ENCODE measurements at places on chromosomes 4 and X.

- peak; percentile 14 for DNase-seq
Measured at GRCh38 chr4:37825968-37826294, 555 bp upstream of the PGM2 start.

- no peak for DNase-seq
Measured at GRCh38 chrX:14896273-14896672, 23.1 kb downstream of the MOSPD2 start.

DNA sequence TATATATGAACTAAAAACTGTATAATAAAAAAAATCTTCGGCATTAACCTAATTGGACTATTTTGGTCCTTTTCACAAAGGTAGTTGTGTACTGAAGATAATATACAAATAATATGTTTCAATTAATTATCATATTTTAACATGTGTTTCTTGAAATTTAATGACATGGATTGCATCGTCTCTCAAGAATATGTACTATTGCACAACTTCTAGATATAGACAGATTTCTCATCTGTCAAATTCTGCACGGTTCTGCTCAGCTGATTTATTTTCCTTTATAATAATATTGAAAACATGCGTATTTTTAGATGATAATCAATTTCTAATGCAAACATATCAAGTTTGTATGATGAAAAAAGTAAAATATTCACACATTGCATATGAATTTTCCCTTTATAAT lies 498.7 kb upstream of the PABPC4L start:
- DNase-seq, result no peak

- no peak for DNase-seq
Measured at GRCh38 chr4:155106629-155107028, 101.8 kb upstream of the NPY2R start.

DNA sequence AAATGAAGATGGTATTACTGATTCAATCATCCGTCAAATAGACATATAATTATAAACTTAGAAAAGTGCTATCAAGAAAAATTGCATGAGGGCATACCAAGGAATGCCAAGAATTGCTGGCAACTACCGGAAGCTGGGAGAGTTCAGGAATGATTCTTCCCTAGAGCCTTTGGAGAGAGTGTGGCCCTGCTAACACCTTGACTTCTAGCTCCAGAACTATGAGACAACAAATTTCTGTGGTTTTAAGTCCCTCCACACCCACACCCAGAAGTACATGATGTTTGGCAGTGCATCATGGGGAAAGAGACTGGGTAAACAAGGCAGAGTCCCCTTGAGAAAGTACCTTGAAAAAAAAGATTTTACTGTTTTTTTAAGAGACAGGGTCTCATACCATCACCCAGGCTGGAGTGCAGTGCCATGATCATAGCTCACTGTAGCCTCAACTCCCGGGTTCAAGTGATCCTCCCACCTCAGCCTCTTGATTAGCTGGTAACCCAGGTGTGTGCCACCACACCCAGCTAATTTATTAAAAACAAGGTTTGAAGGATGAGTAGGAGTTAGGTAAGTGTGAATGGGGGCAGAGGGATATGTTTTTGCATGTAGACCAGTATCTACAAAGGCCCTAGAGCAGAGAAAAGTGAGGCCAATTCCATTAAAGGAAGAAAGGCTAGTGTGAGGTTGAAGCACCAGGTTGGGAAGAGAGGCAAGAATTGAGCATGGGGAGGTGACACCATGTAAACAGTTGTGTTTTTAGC lies 53.1 kb downstream of the GSX2 start:
- DNase-seq, result no peak

- no peak for DNase-seq
Measured at GRCh38 chrX:153816831-153817690, 13.3 kb downstream of the PDZD4 start.

- no peak for DNase-seq
Measured at GRCh38 chrX:145003443-145003842, 243.9 kb upstream of the SPANXN1 start.

DNA sequence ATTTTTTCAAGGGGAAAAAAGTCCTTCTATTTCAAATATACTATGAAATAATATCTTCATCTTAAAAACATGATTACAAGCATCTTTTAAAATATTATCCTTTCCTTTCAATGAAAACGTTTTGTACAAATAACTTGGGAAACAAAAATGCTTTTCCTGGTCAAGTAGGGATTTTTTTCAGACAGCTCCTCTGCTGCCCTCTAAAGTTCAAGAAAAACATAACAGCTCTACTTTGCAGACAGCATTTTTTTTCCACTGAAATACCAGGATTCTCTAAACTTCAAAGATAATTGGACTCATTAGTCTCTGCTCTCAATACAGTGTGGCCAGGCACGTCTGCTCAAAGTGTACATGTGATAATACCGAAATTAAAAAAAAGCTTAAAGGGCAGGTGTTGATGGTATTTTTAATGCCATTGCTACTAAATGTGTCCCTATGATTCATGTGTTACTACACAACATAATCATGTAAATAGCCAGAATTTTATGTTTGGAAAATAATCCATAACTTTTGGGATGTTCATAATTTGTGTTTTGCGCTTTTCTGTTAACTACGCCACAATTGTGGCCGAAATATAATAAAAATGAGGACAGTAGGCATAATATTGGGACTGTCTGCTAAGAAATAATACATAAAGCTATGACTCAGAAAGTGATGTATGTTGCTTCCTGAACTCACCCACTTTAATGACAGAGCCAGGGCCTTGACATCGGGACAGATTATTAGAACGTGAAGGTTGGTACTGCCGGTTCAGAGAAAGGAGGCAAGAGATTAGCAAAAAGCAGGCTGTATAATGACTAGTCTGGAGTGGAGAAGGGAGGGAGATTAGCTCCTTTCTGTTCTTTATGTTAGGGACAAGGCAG lies 478.9 kb downstream of the KCNIP4 start:
- no peak for DNase-seq

- DNase-seq, result no peak
Measured at GRCh38 chr4:168588916-168589531, 92.2 kb downstream of the PALLD start.

DNA sequence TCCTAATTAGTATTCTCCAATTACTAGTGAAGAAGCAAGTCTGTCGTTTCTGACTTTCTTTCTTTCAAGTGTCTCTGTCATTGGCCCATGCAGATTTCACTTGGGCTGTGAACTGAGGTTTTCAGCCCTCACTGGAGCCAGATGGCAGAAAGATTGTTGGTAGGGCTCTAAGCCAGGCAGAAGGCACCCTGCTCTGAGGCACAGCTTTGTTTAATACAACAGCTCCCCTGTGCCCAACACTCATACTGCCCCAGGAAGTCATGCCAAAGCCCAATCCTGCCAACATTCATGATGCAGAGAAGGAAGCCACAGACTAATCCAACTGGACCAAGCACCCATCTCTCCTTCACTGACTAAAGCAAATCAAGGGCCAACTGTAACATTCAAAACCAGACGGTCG lies 117.1 kb upstream of the FRG1 start:
- DNase-seq, result no peak

DNA sequence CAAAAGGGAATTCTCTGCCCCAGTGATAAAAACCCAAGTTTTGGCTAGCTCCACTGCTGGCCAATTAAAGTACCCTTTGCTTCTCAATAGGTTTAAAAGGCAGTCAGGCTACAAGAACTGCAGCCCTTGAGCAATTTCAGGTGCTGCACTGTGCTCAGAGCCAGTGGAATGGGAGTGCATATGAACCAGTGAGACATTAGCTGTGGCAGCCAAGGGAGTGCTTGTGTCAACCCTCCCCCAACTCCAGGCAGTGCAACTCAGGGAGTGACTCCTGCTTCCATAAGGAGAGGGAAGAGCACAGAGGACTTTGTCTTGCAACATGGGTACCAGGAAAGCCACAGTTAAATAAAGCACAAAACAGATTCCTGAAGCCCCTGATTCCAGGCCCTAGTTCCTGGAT lies 61.6 kb upstream of the VAMP7 start:
- no peak for DNase-seq

- no peak for DNase-seq
Measured at GRCh38 chr4:25310066-25310802, 2.3 kb upstream of the ZCCHC4 start.

DNA sequence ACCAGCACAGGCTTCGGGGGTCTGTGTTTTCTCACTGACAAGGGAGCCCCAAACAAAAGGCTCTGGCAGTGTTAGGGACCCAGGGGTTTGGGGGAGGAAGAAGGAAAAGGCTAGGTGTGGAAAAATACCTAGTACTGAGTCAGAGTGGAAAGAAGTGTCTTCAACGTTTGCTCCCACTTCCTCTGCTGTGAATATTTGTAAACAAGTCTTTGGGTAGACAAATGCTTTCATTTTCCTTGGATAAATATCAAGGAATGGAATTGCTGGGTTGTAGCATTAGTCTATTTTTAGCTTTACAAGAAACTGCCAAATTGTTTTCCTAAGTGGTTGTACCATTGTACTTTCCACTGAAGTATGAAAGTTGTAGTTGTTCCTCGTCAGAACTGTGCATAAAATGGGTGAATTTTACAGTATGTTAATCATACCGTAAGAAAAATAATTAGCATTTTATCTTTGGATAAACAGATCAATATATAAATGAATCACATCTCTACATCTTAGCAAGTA lies 17.4 kb downstream of the COL4A5 start:
- DNase-seq, result no peak

GRCh38 chr4:145865274-145865941 lies 73.2 kb downstream of the ZNF827 start:
- DNase-seq, result no peak

DNA sequence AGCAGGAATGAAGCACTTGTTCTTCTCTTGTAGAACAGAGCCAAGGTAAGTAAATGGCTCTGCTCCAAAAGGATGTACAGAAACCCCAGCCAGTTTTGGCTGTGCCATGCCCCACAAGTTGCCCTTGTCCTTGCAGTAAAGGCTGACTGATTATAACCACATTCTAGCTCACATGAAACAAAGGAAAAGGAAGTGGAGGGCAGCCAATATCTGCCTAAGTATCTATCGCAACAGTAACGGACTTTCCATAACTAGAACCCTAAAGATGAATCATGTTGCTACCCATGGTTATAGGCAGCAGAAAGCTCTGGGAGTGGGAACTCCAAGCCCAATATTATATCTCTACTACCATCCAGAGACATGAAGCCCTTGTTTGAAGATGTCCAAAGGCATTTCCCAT lies 95.7 kb downstream of the COMMD8 start:
- DNase-seq, result no peak

GRCh38 chr4:95985791-95986550 lies 146.1 kb downstream of the PDHA2 start:
- no peak for DNase-seq

DNA sequence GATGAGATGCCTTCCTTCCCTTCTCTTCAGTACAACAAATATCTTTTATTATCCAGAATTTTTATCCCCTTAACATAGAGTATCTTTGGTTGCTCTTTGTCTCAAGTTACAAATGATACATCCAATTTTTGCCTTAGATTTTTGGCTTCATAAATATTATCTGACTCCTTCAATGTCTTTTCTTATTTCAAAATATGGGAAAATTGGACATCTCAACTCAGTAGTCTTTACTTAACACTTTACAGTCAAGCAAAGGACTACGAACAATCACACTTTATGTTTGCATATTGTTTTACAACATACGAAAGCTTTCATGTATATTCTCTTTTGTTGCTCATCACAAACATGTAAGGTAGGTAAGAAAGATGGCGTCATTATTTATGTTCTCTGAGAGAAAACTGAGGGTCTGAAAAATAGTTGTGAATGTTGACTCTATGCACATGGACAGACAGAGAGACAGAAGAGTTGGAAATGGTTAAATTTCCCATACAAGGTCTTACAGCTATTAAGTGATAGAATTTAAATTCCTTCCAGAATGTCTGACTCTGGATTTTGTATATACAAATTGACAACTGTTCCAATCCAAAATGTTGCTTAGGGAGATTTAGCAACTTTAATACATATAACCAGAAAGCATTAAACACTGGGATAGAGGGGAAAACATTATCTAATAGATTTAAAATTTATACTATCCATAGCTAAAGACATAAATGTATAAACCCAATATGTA lies 29.4 kb downstream of the DCHS2 start:
- DNase-seq, result no peak

DNA sequence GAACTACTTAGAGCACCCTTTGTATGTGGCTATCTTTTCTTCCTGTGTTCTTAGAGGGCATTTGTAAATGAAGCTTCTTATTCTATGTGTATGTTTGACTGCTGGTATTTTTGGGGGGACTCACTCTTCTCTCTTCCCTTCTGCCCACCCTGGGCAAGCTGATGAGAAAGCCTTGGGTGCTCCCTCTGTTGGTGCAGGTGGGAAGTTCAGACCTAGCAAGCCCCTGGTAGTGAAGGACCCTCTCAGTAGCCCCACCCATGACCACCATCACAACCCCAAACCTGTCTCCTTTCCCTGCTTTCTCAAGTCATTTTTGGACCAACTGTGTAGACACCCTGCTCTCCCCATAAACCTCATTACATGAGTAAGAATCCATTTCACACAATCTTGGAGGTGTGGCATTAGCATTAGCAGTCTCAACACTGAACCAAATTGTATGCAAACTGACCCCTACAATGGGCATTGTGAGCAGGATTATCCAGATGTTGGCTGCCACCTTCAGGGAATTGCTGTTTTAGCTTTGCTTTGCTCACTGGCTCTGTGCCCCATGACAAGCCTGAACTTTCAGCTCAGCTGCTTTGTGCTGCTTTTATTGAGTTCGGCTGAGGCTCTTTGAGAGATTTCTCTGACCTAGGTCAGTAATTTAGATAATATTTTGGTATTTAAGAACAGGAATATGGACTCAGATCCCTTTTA lies 27.9 kb downstream of the TRIM61 start:
- peak; percentile 28 for DNase-seq

GRCh38 chrX:139222511-139223200 lies 307.9 kb upstream of the F9 start:
- no peak for DNase-seq

- no peak for DNase-seq
Measured at GRCh38 chr4:87078987-87079486, 141.4 kb downstream of the KLHL8 start.

DNA sequence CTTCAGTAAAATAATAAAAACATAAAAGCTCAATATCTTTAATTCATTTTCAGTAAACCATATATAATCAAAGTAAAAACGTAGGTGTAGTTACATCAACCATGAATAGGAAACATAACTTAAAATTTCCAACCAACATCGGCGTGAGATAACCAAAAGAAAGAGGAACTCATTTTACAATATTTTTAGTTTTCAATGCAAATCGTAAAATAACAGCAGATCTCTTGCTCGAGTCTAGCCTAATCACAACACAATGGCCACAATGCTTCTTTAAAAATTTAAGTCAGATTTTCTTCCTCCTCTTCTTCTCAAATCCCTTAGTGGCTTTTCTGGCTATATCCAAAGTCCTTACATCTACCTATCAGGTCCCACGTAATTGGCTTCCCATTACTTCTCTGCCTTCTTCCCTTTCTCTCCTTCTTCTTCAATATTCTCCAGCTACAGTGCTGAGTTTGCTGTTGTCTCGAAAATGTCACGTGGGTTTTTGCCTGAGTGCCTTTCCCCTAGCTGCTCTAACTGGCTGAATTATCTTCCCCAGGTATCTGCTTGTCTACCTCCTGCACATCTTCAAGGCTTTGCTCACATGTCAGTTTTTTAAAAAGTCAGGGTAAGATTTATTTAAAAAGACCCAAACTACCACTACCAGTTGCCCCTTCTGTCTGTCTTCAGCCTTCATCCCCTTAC lies 90.9 kb upstream of the BANK1 start:
- no peak for DNase-seq

GRCh38 chr4:141759796-141760425 lies 123.5 kb downstream of the IL15 start:
- DNase-seq, result no peak

GRCh38 chrX:65731684-65732289 lies 64.3 kb downstream of the MSN start:
- no peak for DNase-seq

Measured in endothelial cell (in vitro differentiated cells).